ENCODE measurements at places on chromosomes 12 and 14.

GRCh38 chr14:96129128-96129736 is 75.4 kb upstream of the BDKRB2 start:
- no peak for DNase-seq

- DNase-seq, result no peak
Observed at GRCh38 chr14:60196291-60196690, 31.1 kb upstream of the DHRS7 start.

DNA sequence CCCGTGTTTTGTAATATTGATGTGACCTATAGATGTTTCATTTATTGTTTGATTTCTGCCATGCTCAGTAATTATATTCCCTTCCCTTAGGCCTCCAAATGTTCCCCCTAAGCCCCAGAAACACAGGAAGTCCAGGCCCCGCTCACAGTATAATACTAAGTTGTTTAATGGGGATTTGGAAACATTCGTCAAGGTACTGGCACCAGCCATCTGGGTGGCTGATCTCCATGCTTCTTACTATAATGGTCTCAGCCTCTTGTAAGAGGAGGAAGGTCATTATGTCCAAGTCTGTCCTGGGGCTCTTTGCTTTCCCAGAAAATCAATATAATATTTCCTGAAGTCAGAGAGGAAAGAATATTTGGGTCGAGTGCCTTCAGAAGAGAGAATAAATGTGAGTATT is 130.9 kb downstream of the KICS2 start:
- DNase-seq, result no peak

- no peak for DNase-seq
Observed at GRCh38 chr14:24384169-24384568, 14.6 kb upstream of the NYNRIN start.

- no peak for DNase-seq
Observed at GRCh38 chr12:8455727-8456360, at the start of gene CLEC6A. Gene CLEC6A, plus strand, starts transcription at chr12:8455962. Its CDS starts 150 bp downstream, at chr12:8456112.

GRCh38 chr12:124555168-124556073 is 12.0 kb downstream of the NCOR2 start:
- no peak for DNase-seq

GRCh38 chr14:35365130-35366055 is 39.2 kb downstream of the NFKBIA start:
- DNase-seq, result no peak

DNA sequence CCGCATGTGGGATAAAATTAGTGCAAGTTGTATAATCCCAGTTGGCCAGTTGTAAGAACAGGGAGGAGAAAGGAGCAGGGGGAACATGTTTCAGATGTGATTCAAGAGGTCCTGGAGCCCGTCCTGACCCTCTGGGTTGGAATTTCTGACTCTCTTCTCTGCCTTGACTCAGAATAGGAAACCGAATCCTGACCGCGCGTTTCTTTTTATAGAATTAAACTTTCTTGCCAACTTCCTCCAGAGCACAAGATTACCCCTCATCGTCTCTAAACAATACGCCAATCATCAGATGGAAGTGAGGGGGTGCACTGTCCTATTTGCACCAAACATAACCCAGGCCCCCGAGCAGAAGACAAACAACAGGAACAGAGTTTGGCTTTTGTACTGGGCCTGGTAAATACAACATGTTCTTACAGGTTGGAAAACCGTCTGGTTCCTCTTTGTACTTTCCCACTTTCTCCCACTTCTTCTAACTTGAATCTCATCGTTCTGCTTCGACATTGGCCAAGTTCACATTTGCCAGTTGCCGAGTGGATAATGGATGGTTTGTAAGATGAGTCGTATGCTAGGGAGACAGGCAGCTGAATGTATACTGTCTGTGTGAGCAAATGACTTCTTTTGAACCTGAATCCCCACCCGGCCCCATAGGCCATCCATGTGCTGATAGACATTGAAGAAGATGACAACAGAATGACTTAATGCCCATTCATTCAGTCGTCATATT is 42.6 kb upstream of the MED13L start:
- DNase-seq, result no peak

DNA sequence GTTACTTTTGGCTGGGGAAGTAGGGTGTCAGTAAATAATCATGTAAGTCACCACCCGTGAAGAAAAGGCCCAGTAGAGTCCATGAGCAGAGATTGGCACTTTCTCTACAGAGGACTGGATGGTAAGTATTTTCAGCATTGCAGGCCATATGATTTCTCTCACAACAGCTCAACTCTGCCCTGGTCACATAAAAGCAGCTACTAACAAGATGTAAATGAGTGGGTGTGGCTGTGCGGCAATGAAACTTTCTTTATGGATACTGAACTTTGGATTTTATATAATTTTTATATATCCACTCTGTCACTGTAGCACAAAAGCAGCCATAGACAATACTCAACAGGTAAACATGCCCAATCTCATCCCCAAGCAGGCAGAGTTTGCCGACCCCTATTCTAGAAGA is 343.6 kb downstream of the GLT1D1 start:
- no peak for DNase-seq

GRCh38 chr14:67973436-67973835 is 153.9 kb downstream of the RAD51B start:
- no peak for DNase-seq

- no peak for DNase-seq
Observed at GRCh38 chr14:47978871-47979270, 303.5 kb upstream of the MDGA2 start.

DNA sequence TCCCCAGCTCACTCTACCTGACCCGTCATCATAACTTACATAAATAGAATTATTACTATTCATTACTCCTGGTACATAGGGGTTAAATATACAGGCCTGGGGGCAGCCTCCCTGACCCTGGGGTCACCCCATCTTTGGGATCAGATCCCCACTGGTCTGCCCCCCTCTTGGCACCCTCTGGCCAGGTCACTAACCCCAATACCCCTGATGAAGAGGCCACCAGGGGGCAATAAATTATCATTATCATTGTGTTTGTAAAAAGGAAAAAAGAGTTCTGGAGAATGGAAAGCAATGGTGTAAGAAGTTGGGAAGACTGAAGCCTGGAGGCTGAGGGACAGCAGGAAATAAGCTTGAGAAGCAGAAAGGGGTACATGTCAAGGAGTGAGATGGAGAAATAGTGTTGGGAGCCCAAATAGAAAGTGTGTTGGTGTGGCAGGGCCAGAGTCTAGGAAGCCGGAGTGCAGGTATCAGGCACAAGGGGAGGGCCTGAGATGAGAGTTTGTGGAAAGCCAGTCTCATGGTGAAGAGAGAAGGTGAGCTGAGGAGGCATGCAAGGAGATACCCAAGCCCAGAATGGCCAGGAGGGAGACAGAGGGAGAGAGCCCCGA is 6.1 kb upstream of the AAAS start:
- DNase-seq, result peak; percentile 14
